ENCODE measurements at places on chromosomes 2 and 18.

GRCh38 chr2:95158891-95159619 is 593 bp downstream of the ZNF514 start:
- peaks cover 9% of the 10 kb centered on the region for H3K36me3 ChIP-seq
- no peaks in the 10 kb centered on the region for H3K27me3 ChIP-seq
- H3K4me3 ChIP-seq = peak overlapping the region; percentile 90
- H3K27ac ChIP-seq = peak overlapping the region; percentile 71

- no peaks in the 10 kb centered on the region for H3K4me1 ChIP-seq
- DNase-seq = no peak
- no peak overlapping the region for H3K4me3 ChIP-seq
- no peak overlapping the region for H3K27ac ChIP-seq
- H3K36me3 ChIP-seq = no peaks in the 10 kb centered on the region
Measured at GRCh38 chr2:3107567-3107966, 270.1 kb downstream of the EIPR1 start.

GRCh38 chr18:77069931-77070330 is 62.7 kb downstream of the MBP start:
- peak overlapping the region; percentile 93 for H3K27ac ChIP-seq
- no peaks in the 10 kb centered on the region for H3K27me3 ChIP-seq
- H3K4me3 ChIP-seq = no peak overlapping the region
- peaks cover 99% of the 10 kb centered on the region for H3K4me1 ChIP-seq
- peak; percentile 44 for DNase-seq

DNA sequence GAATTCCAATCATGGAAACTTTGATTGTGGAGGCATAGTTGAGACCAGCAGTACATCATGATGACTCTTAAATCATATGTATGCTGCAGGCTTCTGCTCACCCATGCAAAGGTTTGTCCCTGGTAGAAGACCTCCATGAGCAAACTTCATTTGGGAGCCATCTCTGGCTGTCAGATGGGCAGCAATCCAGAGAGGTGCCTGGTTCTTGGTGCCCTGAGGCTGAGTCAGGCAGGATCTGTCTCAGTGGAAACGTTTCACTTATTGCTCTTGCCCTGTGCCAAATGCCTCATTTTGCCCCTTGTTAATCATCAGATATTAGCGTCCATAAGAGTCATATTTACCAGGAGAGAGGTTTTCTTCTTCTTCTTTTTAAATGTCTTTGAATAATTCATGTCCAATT is 151.5 kb upstream of the CELF4 start:
- no peak for DNase-seq
- no peaks in the 10 kb centered on the region for H3K36me3 ChIP-seq
- no peak overlapping the region for H3K4me3 ChIP-seq
- H3K27ac ChIP-seq = no peak overlapping the region

DNA sequence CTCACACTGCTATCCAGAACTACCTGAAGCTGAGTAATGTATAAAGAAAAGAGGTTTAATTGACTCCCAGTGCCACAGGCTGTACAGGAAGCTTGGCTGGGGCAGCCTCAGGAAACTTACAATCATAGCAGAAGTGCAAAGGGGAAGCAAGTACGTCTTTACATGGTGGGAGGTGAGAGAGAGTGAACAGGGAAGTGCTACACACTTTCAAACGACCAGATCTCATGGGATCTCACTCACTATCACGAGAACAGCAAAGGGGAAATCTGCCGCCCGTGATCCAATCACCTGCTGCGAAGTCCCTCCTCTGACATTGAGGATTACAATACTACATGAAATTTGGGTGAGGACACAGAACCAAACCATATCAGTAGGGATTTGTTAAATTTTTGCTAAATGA is 150.4 kb upstream of the NXPH2 start:
- H3K27ac ChIP-seq = no peak overlapping the region
- no peak for DNase-seq
- H3K36me3 ChIP-seq = no peaks in the 10 kb centered on the region
- H3K4me1 ChIP-seq = no peaks in the 10 kb centered on the region
- H3K27me3 ChIP-seq = no peaks in the 10 kb centered on the region

DNA sequence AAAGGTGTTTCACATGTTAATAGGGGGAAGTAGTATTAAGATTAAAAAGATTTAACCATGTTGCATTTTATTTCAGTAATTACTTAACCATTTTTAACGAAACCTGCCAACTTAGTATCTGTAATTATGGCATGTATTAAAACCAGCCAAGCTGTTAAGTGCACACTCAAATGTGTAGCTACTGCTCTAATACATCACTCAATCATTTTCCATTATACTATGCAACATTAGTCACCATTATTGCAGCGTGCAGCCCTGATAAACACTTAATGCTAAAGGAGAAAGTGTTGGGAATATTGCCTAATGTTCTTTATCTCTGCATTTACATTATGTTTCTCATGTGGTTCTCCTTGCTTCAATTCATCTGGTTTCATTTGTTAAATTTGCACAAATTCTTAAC is 745.9 kb upstream of the FAM98A start:
- no peaks in the 10 kb centered on the region for H3K27me3 ChIP-seq
- no peak overlapping the region for H3K4me3 ChIP-seq
- no peaks in the 10 kb centered on the region for H3K36me3 ChIP-seq
- H3K4me1 ChIP-seq = no peaks in the 10 kb centered on the region
- H3K27ac ChIP-seq = no peak overlapping the region

DNA sequence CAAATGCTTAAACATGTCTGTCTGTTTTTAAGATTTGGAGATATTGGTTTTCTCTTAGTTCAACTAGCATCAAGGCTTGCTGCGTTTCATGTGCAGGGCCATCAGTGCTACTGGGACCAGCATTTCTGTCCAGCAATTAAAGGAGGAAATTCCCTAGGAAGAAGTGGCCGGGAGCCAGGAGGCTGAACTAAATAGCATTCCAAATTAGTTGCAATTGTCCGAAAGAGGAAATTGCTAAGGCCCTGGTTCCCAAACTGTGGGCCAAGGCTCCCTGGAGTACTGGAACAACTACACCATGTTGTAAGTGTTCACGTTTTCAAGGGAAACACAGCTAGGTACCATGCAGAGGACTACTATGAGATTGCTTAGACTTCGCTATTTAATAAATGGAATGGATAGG is 257.9 kb downstream of the PTPRM start:
- peaks cover 6% of the 10 kb centered on the region for H3K4me1 ChIP-seq
- no peak for DNase-seq
- H3K27ac ChIP-seq = no peak overlapping the region
- H3K4me3 ChIP-seq = no peak overlapping the region
- H3K27me3 ChIP-seq = no peaks in the 10 kb centered on the region

DNA sequence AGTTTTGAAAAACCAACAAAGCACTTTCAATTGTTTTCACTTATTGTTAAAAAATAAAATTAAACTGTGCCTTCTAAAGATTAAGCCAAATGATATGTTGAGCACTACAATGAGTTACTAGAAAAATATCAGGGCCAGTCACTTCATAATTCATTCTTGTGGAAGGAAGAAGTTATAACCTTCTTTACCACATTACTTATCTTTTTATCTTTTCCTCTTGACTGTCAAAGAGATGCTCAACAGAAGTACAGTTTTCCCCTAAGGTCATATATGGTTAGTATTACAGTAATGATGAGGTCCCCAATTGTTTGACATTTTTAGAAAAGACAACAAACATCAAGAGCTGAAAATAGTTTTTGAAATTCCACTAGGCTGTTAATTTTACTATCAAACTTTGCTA is 9.4 kb downstream of the PELI1 start:
- H3K4me3 ChIP-seq = no peak overlapping the region
- no peak overlapping the region for H3K27ac ChIP-seq
- DNase-seq = no peak
- no peaks in the 10 kb centered on the region for H3K36me3 ChIP-seq
- H3K4me1 ChIP-seq = no peaks in the 10 kb centered on the region

- H3K4me1 ChIP-seq = no peaks in the 10 kb centered on the region
- no peaks in the 10 kb centered on the region for H3K36me3 ChIP-seq
- H3K27me3 ChIP-seq = no peaks in the 10 kb centered on the region
Measured at GRCh38 chr2:119352357-119352756, 14.3 kb downstream of the C2orf76 start.

GRCh38 chr2:205161156-205161839 is 521.0 kb upstream of the NRP2 start:
- H3K27ac ChIP-seq = no peak overlapping the region
- no peaks in the 10 kb centered on the region for H3K36me3 ChIP-seq
- H3K4me3 ChIP-seq = no peak overlapping the region
- H3K27me3 ChIP-seq = no peaks in the 10 kb centered on the region
- H3K4me1 ChIP-seq = no peaks in the 10 kb centered on the region

DNA sequence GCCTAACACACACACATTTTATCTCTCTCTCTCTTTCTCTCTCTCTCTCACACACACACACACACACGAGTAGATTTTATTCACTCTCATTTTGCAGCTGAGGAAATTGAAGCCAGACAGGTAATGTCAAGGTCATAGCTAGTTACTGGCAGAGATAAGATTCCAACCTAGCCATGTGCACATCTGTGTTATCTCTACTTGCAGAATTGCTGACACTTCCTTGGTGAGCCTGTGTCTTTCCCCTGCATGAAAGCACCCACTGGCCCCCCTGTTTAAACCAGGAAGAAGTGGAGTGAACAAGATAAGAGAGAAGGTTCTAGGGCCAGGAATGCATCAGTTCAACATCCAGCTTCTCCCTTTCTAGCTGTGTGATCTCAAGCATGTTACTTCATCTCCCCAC is 423.7 kb downstream of the TXNL1 start:
- no peaks in the 10 kb centered on the region for H3K27me3 ChIP-seq
- no peak for DNase-seq
- no peaks in the 10 kb centered on the region for H3K36me3 ChIP-seq

- H3K36me3 ChIP-seq = no peaks in the 10 kb centered on the region
- H3K27me3 ChIP-seq = no peaks in the 10 kb centered on the region
- H3K4me1 ChIP-seq = no peaks in the 10 kb centered on the region
Measured at GRCh38 chr2:16151281-16151570, 210.9 kb downstream of the MYCN start.

DNA sequence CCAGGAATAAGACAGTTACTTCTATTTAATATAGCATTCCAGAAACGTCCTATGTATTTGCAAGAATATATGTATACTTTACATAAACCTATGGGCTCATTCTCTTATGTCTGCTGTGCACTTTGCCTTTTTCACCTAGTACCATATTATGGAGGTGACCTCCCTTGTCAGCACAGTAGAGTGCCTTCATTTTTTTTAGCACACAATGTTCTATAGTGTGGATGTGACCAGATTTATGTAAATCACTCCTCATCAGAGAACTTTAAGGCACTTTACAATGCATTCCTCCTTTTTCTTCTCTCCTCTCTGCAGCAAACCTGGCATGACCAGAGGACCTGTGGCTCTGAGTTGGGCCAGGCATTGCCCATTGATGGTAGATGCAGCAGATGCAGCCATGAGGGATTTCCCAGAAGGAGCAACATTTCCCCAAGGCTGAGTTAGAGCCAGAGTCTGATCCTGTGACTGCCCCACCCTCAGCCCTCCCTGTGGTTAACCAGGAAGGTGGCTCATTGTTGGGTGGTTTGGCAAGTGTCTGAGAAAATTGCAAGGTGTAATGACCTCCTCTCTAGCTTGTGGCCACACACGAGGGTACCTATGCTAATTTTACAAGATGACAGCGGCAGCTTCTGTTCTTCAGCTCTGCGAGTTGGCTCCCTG is 76.5 kb upstream of the DLX2 start:
- no peak overlapping the region for H3K4me3 ChIP-seq
- peaks cover 24% of the 10 kb centered on the region for H3K4me1 ChIP-seq
- DNase-seq = no peak
- H3K36me3 ChIP-seq = no peaks in the 10 kb centered on the region

DNA sequence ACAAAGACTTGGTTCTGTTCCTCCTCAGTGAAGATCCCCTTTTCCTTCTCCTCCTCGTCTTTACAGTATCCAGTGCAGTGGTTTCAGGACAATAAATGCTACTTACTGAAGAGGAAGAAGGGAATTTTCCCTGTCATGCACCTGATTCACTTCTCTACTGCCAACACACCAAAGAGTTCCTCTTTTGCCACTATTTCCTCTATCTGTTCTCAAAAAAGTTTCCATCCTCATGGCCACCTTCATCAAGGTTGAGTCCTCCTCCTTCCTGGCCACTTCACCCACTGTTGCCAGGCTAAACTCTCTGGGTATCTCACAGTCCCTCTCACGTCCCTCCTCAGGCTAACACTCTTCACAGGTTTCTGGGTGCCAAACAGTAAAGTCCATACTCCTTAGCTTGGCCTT is 41.7 kb downstream of the PLEKHM3 start:
- no peak overlapping the region for H3K27ac ChIP-seq
- DNase-seq = no peak
- H3K4me1 ChIP-seq = peaks cover 5% of the 10 kb centered on the region

DNA sequence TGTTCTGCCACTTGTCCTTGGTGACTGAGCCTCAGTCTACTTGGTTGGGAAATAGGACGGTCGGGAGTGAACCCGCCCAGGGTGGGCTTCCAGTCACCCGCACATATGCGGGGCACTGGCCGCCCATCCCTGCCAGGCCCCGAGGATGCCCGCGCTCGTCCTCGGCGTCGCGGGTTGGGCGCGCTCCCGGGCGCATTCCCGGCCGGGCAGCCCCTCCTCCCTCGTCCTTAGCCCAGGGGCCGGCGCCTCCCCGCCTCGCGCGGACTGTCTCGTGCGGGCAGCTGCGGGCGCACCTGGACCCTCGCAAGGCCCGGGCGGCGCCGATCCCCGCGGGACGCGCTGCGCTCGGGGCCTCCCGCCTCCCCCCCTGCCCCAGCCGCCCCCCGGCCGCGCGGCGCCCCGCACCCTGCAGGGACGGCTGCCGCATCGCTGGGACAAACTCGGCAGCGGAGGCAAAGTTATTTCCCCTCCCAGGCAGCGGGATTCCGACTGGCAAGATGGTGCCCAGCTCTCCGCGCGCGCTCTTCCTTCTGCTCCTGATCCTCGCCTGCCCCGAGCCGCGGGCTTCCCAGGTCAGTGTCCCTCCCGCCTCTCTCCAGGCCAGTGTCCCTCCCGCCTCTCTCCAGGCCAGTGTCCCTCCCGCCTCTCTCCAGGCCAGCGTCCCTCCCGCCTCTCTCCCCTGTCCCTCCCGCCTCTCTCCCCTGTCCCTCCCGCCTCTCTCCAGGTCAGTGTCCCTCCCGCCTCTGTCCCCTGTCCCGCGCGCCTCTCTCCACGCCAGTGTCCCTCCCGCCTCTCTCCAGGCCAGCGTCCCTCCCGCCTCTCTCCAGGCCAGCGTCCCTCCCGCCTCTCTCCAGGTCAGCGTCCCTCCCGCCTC is at the start of gene FBLN7:
Gene FBLN7, plus strand, starts transcription at position 227 of the 874 bp plus-strand sequence. Its CDS starts 271 bp downstream, at position 498.
- H3K27me3 ChIP-seq = peaks cover 3% of the 10 kb centered on the region
- no peak within 1 kb of the TSS for H3K27ac ChIP-seq
- DNase-seq = peak; percentile 33

DNA sequence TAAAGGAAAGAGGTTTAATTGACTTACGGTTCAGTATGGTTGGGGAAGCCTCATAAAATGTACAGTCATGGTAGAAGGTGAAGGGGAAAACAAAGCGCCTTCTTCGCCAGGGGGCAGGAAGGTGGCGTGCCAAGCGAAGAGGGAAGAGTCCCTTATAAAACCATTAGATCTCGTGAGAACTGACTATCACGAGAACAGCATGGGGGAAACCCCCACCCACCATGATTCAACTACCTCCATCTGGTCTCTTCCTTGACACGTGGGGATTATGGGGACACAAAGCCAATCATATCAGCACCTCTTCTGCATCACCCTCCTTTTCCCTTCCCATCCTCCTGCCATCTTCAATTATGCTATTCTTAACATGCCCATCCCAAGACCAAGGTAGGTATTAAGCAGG is 29.9 kb upstream of the TANK start:
- no peaks in the 10 kb centered on the region for H3K27me3 ChIP-seq
- DNase-seq = no peak
- H3K4me1 ChIP-seq = peaks cover 3% of the 10 kb centered on the region
- H3K27ac ChIP-seq = no peak overlapping the region
